NCI-H2107 (cell line): ENCODE measurements at places on chromosomes 5 and 9.

GRCh38 chr5:59446356-59446755, 447.2 kb downstream of the PDE4D start:
- no peak for DNase-seq

- no peak for DNase-seq
Observed at GRCh38 chr9:14213504-14213903, 100.4 kb downstream of the NFIB start.

DNA sequence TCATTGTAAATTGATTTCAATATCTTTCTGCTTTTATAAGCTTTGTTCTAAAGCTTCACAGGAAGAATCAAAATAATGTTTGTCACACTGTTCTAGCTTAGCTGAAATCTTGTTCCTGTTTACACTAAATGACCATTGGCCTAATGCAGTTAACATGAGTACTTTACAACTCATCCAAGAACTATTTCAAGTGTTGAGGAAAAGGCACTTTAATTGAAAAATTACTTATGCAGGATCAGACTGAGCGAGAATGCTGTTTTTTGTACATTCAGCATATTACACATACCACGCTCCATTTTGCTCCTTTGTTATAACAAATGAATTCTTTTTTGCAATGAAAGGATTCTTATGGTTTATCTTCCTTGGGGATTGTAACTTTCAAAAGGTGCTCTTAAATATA, 22.4 kb upstream of the SMIM15 start:
- no peak for DNase-seq

DNA sequence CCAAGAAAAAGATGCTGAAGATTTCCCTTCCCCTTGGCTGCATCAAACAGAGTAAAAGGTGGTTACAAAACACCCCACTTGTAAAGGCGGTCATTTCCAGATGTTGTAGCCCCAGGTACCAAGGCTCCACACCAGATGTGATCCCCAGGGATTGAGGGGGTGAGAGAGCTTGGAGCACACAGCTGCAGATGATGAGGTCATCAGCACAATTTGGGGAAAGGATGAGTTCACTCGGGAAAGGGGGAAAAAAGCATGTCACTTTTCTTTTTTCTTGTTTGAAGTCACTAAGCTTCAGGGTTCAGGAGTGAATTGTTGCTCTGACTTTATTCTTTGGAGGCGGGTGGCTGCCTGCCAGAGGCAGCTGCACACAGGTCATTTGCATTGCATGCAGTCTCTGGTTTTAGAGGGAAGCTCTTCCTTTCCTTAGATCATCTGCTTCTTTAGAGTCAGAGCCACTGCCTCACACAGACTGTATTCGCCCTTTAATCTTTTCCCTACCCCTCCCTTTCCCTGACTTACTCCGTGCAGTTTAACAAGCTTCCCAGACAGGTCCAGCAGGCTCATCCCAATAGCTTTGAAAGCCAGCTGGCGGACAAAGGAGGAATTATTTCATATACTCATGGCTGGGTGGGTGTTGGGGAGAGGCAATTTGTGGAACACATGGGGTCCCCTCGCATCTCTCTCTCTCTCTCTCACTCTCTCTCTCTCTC, 409.3 kb upstream of the SLC24A2 start:
- DNase-seq: no peak

- DNase-seq: no peak
Observed at GRCh38 chr9:121055642-121056143, 5.6 kb upstream of the C5 start.

DNA sequence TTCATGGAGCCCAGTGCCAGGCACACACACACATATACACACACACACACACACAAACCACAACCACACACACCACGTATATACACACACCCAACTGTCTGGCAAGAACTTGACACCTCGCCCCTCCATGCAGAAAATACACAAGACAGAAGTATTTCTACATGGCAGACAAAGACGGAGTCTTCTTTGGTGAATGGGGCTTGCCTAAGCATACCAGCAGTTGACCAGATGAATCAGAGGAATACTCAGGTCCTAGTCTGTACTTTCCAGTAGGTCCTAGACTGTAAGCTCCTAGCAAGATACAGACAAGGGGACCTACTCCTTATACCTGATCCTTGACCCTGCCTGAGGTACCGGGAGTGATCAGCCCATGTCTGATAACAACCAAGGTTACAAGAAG, 60.1 kb downstream of the SIL1 start:
- DNase-seq: no peak
